AG20443 (cell line): ENCODE measurements at places on chromosomes 2 and 18.

GRCh38 chr18:31657823-31658669 lies 26.3 kb downstream of the B4GALT6 start:
- no peak for DNase-seq

GRCh38 chr2:144516981-144517865 lies 2.7 kb downstream of the ZEB2 start:
- peak; percentile 83 for DNase-seq

DNA sequence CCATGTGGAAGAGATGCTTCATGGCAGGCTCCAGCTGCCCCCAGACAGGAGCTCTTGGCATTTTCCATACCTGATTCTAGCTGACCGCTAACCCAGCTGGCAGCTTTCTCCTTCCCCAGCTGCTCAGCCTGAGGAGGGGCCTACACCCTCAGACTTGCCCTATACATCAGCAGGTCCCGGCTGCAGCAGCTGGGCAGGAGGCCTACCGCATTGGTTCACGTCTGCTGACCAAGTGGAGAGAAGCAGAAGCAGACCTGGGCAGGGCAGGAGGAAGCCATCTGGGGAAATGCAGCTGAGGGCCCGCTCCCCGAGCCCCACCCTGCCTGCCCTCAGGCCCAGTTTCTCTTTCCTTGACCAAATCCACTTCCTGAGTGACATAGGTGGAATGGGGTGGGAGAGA lies 50.7 kb downstream of the LBH start:
- DNase-seq, result no peak

DNA sequence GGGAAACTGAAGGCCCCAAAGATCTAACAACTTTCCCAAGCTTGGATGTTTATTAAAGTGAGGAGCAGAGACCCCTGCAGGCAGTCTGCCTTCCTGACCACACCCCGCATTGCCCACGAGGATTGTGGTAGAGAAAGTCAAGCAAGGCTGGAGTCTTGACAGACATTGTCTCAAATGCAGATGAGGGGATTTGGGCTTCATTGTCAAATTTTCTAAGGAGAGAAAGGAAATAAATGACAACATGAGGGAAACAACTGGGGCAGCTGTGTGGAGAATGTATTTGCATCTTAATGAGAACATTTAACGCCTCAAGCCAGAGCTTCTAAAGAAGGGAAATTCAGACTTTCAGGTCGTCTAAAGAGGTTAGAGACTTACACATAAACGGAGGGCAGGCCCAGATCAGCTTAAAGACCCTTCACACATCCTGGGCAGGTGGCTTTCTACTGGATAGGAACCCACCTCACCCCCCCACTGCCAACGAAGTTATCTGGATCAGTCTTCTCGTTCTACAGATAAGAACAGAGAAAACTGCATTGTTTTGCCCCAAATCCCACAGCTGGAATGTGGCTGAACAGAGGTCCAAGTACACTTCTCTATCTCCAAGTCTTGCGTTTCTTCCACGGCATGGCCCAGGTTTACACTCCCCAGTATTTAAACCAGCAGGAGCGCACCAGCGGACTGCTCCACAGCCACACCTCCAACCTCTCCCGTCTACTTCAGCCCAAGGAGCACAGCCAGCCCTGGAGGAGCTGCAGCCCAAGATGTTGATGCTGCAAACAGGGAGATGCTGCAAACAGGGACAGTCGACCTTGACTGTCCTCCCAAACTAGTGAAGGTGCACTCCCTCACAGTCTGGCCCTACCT lies 16.2 kb upstream of the SCG2 start:
- no peak for DNase-seq

- DNase-seq, result peak; percentile 13
Observed at GRCh38 chr18:31042406-31043181, at the start of gene DSC3. TSS of gene DSC3 (minus strand) at chr18:31042742. CDS start at chr18:31042660, 82 bp downstream.

GRCh38 chr2:74481961-74482800 lies 617 bp downstream of the CCDC142 start:
- DNase-seq, result peak; percentile 50

GRCh38 chr2:16716944-16717343 lies 51.3 kb upstream of the CYRIA start:
- no peak for DNase-seq

- DNase-seq, result no peak
Observed at GRCh38 chr2:68379184-68379708, 14.2 kb downstream of the PLEK start.

GRCh38 chr2:42523341-42523740 lies 29.6 kb upstream of the KCNG3 start:
- DNase-seq, result no peak

GRCh38 chr2:167940734-167941507 lies 306.5 kb downstream of the STK39 start:
- DNase-seq, result no peak

DNA sequence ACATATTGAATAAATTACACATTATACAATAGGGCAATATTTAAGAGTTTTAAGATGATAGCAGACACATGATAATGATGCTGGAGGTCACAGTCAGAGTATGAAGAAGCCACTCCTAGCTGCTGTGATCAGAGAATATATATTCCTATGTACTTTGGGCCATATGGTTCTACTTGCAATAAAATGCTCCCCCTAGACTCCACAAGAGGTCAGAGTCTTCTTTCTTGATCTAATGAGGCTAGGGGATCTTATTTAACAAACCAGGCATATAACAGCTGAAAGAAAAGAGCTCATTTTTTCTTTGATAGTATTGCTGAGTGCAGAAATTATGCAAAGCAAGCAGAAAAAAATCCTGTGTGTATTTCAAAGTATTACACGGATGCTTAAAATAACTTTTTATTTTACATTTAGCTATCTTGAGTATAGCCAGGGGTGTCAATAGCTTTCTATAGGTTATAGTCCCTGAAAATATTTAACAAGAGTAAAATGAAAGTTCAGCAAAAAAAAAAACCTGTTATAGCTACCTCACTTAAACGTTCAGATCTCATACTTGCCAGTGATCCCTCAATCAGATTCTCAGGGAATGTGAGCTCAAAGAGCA lies 748.7 kb upstream of the CHAC2 start:
- no peak for DNase-seq

- DNase-seq, result no peak
Observed at GRCh38 chr2:51006641-51007040, 25.3 kb downstream of the NRXN1 start.

GRCh38 chr2:37855283-37856041 lies 69.6 kb upstream of the RMDN2 start:
- peak; percentile 27 for DNase-seq

DNA sequence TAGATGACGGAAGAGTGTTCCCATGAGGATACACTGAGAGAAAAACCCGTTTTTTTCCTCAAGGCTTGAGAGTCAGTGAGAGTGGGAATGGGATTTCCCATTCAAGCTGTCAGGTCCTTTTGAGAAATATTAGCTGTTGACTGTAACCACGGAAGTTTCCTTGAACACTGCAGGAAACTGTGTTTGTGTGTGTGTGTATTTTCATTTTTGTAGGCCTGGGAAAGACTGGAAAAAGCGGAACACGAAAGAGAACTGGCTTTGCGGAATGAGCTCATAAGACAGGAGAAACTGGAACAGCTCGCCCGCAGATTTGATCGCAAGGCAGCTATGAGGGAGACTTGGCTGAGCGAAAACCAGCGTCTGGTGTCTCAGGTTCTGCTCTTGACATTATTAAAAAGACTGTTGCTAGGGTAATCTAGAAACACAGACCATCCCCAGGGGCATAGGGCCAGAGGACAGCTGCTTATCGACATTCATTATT lies 98.8 kb upstream of the EML6 start:
- no peak for DNase-seq

GRCh38 chr2:58553937-58554336 lies 312.8 kb upstream of the FANCL start:
- peak; percentile 15 for DNase-seq

DNA sequence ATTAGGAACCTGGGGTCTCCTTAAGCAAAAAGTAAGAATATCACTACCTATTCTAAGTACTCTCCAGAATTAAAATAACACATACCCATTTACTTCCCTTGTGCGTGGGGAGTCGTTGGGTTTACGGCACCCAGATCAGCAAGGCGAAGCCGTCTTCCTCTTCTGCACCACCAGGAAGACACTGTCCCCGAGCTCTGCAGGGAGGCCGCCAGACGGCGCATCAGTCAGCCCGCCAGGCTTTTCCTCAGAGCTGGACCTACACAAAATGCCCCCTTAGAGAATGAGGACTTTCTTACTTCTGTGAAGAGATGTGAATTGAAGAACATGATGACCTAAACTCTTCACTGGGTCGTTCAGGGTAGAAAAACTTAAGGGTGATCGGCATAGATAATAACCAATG lies 526.5 kb downstream of the GALR1 start:
- no peak for DNase-seq

- no peak for DNase-seq
Observed at GRCh38 chr2:100004348-100004884, 138.0 kb downstream of the AFF3 start.

DNA sequence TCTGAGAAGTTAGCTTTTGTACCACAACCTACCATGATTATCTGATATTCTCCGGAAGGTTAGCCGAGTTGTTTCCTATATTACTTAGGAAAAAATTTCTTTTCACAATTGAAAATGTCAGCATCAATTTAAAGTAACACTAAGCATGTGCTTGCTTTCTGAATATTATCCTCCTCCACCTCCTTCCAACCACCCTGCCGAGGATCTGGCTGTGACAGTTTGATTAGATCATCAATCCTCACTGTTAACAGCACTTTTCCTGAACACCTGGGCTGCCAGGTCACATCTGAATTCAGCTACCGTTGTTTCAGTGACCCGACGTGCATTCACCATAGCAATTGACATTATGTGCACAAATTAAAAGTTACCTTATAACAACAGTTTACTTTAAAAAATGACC lies 207.0 kb downstream of the ZNF407 start:
- no peak for DNase-seq

DNA sequence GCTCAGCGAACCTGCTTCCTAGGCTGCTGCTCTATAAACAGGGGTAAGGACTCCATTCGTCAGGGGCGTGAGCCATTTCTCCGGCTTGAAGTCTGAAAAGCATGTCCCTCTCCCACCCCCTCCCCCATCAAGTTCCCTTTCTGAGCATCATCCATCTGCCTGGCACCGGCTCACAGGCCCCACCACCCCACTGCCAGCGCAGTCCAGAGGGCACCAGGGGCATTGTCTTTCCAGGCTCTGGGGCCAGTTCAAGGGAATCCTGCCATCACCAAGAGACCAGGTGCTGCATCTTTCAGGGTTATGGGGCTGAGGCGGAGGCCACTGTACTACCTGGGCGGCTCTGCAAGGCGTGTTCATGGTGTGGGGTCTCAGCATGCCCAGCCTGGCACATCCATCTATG lies 64.7 kb upstream of the EDAR start:
- DNase-seq, result no peak

- no peak for DNase-seq
Observed at GRCh38 chr2:235864302-235864701, 303.9 kb downstream of the GBX2 start.

- peak; percentile 21 for DNase-seq
Observed at GRCh38 chr2:29700560-29700959, 220.8 kb downstream of the ALK start.

DNA sequence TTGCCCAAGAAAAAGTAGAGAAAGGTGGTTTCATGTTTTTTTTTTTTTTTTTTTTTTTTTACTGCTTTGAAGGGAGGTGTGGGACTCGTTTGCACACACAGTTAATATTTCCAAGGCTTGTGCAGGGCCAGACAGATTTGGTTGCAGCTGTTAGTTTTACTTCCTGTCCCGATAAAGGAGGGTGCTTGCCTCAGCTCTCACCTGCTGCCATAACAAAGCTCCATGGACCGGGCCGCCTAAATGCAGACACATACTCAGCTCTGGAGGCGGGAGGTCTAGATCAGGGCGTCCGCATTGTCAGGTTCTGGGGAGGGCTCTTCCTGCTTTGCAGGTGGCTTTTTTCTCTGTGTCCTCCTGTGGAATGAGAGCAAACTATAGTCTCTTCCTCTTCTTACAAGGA lies 69.9 kb downstream of the ODC1 start:
- DNase-seq, result no peak

GRCh38 chr18:10239103-10239502 lies 215.3 kb upstream of the APCDD1 start:
- DNase-seq, result peak; percentile 84

DNA sequence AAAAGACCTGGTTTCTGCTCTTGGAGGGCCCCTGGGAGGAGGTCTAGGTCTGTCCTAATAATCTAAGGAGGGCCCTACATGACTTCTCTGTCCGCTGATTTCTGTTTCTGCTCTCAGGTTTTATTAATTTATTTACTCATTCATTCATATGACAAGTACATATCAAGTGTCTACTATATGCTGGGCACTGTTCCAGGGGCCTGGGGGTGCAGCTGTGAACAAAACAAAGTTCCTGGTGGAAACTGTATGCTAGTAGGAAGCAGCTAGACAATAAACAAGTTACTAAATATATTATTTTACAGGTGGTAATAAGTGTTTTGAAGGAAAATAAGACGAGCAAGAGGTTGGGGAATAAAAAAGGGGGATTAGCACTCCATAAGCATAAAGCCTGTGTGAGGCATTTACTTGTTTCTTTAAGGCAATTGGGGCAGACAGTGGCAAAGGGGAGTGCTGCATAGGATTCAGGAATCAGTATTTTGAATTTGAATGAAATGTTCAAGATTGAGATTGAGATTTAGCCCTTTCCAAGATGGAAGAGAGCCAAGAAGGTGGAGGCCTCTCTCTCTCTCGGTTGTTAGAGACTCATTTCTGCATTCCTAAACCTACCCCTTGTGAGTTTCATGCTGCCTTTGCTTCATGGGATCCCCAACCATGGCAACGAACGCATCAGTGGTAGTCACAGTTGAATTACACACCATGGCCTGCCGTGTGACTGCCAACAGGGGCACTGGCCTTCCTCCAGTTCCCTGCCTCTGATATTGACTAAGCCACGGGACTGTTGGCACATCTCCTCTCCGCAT lies 28.3 kb downstream of the DRC1 start:
- peak; percentile 37 for DNase-seq

DNA sequence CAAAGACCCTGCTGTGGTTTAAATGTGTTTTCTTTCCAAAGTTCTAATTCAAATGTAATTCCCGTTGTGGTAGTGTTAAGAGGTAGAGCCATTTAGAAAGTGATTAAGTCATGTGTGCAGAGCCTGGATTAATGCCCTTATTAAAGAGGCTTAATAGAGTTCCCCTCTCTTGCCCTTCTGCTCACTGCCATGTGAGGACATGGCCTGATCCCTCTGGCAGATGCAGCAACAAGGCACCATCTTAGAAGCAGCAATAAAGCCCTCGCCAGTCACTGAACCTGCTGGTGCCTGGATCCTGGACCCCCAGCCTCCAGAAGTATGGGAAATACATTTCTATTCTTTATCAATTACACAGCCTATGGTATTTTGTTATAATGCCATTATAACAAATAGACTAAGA lies 485.2 kb downstream of the DCDC2C start:
- no peak for DNase-seq

DNA sequence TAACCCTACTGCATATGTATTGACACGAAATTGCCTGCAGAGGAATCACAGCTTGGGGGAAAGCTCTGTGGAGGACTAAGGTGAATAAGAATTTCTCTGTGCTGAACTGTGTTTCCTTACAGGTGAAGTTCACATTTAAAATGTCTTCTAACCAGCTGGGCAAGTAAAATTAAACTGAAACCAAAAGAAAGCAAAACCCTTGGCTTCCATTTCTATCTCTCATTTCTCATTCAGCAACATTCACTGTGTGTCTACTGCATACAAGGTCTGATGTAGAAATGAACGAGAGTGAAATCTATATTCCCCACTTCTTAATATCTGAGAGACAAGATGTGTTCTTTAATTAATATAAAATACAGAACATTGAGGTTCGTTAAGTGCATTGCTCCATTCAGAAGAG lies 397.3 kb downstream of the SOX11 start:
- no peak for DNase-seq

GRCh38 chr2:143183804-143184463 lies 54.7 kb downstream of the ARHGAP15 start:
- no peak for DNase-seq
